ENCODE measurements at places on chromosomes 11 and 22. TPM values are rescaled to one million over a fixed set of nuclear protein-coding genes. Genes with fewer than 3 reads are reported as not detected.

Gene RANGAP1
- total RNA-seq, result 176 TPM

Gene ARVCF
- total RNA-seq, result 0.70 TPM

Gene CTSF
- 3.2 TPM for total RNA-seq

Gene NUDT22
- 79.5 TPM for total RNA-seq

Gene C11orf42
- not detected for total RNA-seq

Gene IRAG1
- not detected for total RNA-seq

Gene KIF18A
- total RNA-seq, result 13.5 TPM

Gene HTR3A
- not detected for total RNA-seq

Gene OMP
- not detected for total RNA-seq

Gene TRIM21
- 22.6 TPM for total RNA-seq

Gene KCNC1
- not detected for total RNA-seq

Gene FOLR2
- total RNA-seq, result not detected

Gene CATSPERZ
- total RNA-seq, result not detected

Gene MYBPC3
- not detected for total RNA-seq

Gene LRRC55
- not detected for total RNA-seq

Gene RAC2
- total RNA-seq, result 521 TPM

Gene KCNJ1
- not detected for total RNA-seq

Gene MS4A12
- total RNA-seq, result not detected

Gene MEI1
- 24.0 TPM for total RNA-seq

Gene LRRC74B
- not detected for total RNA-seq

Gene BAIAP2L2
- total RNA-seq, result 0.29 TPM

Gene FDX1
- 16.0 TPM for total RNA-seq

Gene KCNK4
- not detected for total RNA-seq

Gene TSSK2
- not detected for total RNA-seq

Gene SCGB1D2
- total RNA-seq, result not detected

Gene UBQLNL
- not detected for total RNA-seq

Gene MUC5AC
- total RNA-seq, result not detected

Gene APOL5
- total RNA-seq, result not detected

Gene RAPSN
- 0.27 TPM for total RNA-seq

Gene LRRC4C
- not detected for total RNA-seq

Gene DBX1
- not detected for total RNA-seq

Gene GGT5
- not detected for total RNA-seq

Gene GLYATL1
- not detected for total RNA-seq

Gene SLC22A6
- total RNA-seq, result not detected

Gene KMT5B
- 14.4 TPM for total RNA-seq

Gene HSPB2
- not detected for total RNA-seq

Gene HEPN1
- total RNA-seq, result not detected

Gene OR8A1
- not detected for total RNA-seq

Gene UCP3
- total RNA-seq, result 2.0 TPM

Data from activated CD8-positive, alpha-beta memory T cell treated with anti-CD3 and anti-CD28 coated beads for 36 hours (primary cell).